ENCODE measurements at places on chromosomes 7 and 10.

GRCh38 chr10:27625452-27626211 is 120.0 kb downstream of the MKX start:
- DNase-seq: no peak

GRCh38 chr10:103557455-103557854 is 64.0 kb downstream of the NEURL1 start:
- DNase-seq: no peak

DNA sequence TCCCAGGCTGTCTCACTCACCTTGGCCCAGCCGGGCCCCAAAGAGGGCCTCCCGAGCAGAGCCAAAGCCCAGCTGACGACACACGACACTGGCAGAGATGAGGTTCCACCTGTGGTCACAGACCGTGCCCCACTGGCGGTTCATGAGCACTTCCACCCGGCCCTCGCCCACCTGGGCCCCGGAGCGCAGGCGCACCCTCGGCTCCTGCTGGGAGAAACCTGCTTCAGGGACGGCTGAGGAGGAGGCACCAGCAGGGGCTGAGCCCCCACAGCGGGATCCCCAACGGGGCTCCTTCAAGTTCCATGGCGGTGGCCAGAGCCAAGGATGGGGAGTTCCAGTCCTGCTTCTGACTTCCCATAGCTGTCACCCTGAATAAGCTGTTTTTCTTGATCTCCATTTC is 10.0 kb downstream of the LOXL4 start:
- DNase-seq: no peak

DNA sequence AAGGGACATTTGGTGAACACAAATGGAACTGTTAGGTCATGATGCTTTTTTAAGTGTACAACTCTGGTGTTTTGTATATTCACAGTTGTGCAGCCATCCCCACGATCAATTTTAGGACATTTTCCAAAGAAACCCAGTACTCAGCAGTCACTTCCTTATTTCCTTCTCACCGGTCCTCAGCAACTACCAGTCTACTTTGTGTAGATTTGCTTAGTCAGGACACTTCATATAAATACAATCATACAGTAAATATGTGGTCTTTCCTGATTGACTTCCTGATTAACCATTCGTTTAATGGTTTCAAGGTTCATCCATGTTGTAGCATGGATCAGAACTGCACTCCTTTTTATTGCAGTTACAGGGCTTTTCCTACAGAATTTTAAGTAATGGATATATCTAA is 14.4 kb downstream of the SGPL1 start:
- DNase-seq: no peak

DNA sequence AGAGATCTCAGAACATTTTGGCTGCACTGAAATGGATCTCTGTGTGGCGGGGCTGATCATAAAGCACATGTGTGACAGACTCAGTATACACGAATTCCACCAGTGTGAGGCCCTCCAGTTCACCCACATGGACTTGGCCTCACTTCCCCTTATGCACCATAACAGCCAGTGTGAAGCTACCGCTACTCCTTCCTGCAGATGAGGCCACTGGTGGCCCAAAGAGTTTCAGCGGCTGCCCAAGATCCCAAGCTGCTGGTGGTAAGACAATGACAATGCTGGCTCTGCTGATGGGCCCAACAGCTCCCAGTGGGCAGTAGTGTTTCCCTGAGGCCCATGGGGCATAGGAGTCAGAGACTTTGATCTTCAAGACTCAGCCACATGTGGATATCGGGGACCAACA is 21.0 kb upstream of the C10orf71 start:
- no peak for DNase-seq

DNA sequence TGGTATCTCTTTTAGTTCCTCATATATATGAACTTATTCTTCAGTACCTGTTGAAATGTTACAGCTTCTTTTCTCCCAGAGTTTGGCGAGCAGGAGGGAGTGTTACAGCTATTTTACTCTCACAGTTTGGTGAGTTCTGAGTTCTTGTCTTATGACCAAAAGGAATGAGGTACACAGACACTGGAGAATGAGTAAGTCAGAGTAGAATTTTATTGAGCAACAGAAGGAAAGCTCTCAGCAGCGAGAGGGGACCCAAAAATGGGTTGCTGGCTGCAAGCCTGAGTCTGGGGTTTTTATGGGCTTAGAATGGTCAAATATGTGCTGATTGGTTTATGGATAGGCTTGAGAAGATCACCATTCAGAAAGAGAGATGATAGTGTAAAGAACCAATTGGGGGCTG is 175.2 kb downstream of the CDK14 start:
- no peak for DNase-seq
